ENCODE measurements at places on chromosomes 5 and 9.
A peak's percentile ranks its signal among the peaks of the same experiment; 100 is the strongest.

GRCh38 chr5:175223291-175223690 is 220.7 kb downstream of the DRD1 start:
- DNase-seq, result no peak

DNA sequence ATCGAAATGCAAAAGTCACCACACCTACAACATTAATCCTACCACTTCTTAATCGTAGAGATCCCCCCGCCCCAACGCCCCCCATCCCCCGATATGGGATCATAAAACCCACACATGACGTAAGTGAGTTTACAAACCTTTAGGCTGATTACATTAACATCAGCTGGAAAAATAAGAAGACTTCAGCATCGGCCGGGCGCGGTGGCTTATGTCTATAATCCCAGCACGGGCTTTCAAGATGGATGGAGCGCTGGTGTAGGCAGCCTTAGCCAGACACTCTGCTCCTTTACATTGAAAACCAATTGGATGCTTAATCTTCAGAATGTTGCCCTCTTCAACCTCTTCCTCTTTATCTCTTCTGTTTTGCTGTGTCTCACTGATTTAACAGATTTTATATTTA is 1376.0 kb downstream of the MAT2B start:
- DNase-seq, result no peak

GRCh38 chr5:24819841-24820240 is 175.1 kb upstream of the CDH10 start:
- no peak for DNase-seq

DNA sequence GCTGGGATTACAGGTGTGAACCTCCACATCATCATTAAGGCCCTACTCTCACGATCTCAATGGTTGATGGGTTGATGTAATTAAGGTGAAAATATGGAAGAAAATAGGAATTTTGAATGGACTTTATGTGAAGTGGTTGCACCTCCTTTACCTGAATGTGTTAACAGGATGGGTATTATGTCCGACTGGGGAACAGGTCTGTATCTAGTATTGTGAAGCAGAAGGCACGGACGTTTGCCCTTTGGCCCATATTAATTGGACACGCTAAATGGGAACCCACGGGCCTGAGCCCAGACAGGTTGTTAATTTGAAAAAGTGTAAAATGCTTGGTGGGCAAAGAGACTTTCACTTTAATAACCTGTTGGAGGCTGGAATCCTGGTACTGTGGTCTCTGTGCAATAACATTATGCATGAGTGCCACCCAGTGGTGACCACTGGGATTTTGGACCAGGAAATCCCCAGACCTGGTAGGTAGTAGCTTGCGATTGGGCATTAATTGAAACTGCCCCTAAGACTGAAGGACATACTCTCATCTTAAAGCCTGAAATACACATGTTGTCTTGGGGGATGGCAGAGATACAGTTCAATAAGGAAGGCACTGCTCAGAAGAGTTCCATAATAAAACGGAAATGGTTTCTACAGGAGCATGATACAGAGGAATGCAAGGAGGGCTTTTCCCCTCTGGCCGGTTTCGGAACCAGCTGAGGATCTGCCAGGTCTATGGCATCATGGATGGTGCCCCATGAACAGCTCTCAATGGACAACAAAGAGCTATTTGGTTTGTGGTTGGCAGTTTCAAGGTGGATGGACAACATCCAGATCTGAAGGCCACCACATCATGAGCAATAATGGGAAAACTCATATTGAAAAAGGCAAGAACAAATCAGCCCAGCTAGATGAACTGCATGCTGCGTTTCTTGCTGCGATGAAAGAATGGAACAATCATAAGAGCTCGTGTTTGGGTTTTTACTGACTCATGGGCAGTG is 26.2 kb upstream of the BICD2 start:
- peak; percentile 41 for DNase-seq

GRCh38 chr9:115717711-115718173 is 435.8 kb upstream of the PAPPA start:
- no peak for DNase-seq

- no peak for DNase-seq
Observed at GRCh38 chr9:96317335-96317980, 15.5 kb upstream of the HSD17B3 start.

GRCh38 chr5:56607551-56607950 is 207.8 kb upstream of the MAP3K1 start:
- DNase-seq, result no peak

- no peak for DNase-seq
Observed at GRCh38 chr9:127541865-127542264, 70.2 kb upstream of the STXBP1 start.

DNA sequence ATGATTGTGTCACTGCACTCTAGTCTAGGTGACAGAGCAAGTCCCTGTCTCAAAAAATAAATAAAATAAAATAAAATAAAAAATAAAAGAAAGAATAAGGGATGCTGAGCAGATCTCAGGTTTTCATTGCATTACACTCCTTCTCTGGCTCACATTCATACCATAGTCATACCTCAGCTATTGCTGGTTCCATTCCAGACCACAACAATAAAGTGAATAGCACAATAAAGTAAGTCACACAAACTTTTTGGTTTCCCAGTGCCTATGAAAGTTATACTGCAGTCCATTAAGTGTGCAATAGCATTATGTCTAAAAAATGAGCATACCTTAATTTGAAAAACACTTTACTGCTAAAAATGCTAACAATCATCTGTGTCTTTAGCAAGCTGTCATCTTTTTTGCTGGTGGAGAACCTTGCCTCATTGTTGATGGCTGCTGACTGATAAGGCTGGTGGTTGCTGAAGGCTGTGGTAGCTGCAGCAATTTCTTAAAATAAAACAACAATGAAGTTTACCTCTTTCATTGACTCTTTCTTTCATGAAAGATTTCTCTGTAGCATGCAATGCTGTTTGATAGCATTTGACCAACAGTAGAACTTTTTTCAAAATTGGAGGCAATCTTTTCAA is 415.7 kb downstream of the ZNF608 start:
- no peak for DNase-seq

- no peak for DNase-seq
Observed at GRCh38 chr5:127757576-127757975, 54.4 kb downstream of the CCDC192 start.

DNA sequence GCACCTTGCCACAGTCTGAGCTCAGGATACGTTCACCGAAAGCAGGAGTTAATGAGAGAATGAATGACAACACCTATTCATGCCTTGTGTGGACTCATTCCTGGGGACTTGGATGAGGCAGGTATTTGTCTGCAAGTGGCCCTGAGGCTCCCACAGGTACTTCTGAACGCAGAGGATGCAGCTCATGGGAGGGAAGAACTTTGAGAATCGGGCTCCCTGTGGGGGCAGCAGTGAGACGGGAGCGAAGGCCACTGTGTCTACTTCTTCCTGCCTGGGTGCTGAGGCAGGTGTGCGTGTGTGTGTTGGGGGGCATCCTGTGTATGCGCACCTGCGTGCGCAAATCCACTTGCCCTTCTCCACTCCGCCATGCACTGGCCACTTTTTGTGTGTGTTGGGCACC is 42.2 kb downstream of the PTPN3 start:
- DNase-seq, result no peak

DNA sequence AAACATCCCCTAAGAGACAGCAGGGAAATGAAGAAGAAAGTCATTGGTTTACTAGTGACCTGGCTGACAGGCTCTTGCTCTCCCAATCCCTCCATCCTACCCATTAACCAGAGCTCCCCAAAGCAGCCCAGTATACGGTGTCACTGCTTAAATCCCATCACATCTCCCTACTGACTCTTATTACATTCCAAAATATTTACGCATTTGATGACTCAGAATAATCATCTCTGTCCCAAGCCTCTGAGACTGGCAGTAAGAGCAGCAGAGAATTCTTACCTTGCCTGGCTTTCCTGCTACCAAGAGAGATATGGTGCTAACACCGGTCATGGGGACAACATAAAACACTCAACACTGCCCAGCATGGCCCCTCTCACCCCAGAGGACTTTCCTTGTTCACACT is 20.2 kb upstream of the WHRN start:
- no peak for DNase-seq

- no peak for DNase-seq
Observed at GRCh38 chr5:109250533-109251329, 159.0 kb downstream of the PJA2 start.

DNA sequence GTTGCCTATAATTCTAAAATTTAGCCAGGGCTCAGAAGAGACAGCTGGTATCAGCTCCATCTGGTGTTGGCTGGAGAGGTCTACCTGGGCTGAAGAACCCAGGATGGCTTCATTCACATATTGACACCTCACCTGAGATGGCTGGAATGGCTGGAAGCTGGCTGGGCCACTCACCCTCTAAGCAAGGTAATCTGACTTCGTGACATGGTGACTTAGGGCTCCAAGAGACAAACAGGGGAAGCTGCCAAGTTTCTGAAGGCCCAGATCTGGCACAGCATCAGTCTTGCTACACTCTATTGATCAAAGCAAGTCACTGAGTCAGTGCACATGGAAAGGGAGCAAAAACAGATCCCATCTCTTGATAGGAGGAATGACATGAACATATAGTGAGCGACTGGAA is 102.3 kb downstream of the EPB41L4A start:
- no peak for DNase-seq

DNA sequence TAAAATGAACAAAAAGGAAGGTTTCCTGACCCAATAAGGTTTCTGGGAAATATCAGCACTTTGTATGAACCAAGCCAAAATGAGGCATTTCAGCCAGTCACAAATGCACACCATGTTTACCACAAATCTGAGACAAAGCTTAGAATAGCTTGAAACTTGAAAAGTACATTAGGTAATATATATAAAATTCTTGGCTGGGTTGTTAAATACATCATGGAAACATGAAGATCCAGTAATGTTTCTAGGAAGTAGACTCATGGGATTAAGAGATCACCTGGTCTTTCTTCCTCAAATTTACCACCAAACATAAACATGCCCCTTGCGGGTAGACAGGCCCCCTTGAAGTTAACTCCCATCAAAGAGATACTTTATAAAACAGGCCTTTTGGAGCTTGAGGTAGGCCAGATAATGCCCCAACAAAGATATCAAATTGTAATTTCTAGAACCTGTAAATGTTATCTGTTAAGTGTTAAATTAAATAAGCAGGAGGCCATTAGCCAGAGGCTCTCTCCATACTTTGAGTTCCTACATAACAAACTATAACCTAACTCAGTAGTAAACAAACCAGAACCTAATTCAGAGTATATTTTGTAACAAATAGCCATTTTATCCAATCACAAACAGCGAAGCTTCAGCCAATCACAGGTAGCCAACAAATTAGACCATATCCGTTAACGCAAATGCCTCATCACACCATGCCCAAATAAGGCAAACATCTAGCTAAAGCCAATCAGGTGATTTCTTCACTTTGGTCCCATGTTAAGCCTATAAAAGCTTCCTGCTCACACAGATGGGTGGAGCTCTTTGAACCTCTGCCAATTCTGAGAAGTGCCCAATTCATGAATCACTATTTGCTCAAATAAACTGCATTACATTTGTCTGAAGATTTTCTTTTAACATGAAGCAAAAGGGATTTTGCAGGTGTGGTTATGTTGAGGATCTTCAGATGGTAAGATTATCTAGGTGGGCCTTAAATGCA is 127.9 kb upstream of the TARS1 start:
- DNase-seq, result no peak

GRCh38 chr9:5178126-5178805 is 7.2 kb downstream of the INSL6 start:
- no peak for DNase-seq

- DNase-seq, result no peak
Observed at GRCh38 chr9:134215699-134216448, 51.5 kb upstream of the RNU6ATAC start.

DNA sequence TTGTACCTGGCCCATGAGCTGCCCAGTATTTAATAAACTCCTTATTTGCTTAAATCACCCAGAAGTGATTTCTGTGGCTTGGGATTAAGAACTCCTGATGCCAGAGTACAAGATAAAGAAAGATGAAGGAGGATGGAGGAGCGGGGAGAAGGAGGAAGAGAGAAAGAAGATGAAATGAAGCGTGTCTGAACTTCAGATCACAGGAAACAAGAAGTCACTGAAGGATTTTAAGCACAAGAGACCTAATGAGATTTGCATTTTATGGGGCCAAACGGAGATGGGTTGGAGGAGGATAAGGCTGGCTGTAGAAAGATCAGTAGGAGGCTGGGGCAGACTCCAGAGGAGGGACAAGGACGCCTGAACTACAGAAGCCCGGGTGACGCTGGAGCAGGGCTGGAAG is 3.1 kb downstream of the EIF4E1B start:
- DNase-seq, result no peak

DNA sequence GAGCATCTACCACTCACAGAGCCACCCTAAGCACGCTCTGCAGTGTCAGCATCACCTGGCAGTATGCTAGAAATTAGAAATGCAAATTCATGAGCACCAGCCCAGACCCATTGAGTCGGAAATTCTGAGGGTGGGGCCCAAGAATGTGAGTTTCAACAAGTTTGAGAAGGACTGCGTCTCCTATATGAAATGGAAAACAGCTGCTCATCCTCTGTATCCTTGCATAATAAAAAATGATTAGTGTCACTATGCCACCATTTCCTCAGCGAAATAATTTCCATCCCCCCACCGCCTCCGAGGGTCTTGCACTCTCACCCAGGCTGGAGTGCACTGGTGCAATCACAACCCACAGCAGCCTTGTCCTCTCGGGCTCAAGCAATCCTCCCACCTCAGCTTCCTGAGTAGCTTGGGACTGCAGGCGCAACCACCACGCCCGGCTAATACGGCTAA is 1.3 kb upstream of the IQGAP2 start:
- no peak for DNase-seq

DNA sequence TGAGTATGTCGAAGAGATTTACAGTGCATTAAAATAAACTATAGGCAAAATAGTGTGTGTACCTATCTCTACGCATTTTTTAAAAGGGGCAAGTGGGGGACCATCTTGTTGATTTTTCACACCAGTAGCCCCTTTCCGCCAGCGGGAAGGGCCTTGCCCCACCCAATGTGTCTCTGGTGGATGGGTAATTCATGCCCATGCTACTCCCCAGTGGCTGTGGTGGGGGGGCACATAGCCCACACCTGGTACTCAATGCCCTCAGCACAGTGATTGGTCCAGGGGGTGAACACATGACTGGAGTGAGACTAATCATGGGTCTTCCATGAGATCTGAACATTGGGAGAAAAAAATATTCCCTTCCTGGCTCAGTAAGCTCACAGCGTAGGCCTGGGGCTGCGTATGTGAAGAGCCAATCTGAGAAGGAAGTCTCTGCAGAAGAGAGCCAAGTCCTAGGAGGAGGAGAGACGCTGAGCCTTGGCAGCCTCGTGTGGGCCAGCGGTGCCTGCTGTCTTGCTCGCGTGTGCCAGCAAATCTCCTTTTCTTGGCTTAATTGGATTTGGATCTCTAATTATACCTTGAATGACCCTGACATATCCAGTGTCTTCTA is 103.4 kb downstream of the ADAMTS2 start:
- DNase-seq, result no peak

DNA sequence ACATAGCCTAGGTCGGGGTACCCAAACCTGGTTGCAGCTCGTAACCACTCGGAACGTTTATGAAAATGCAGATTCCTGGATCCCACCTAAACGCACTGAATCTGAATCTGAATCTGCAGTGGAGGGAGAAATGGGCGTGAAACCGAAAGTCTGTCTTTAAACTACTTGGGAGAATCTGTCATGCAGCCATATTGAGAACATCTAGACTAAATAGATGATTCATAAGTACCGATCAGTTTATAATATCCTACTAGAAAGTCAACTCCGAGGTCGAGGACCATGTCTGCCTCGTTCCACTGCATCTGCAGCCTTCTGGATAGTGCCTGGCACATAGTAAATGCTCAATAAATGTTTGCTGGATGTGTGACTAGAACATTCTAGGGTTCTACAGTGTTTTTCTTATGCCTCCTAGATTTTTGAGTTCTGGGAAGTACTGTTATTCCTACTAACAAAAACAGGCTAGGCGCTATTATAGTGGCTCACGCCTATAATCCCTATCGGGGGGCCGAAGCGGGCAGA is 632 bp downstream of the COQ4 start:
- no peak for DNase-seq

GRCh38 chr5:143733665-143734455 is 78.1 kb upstream of the HMHB1 start:
- no peak for DNase-seq

Measured in stimulated activated CD4-positive, alpha-beta T cell treated with anti-CD3 and anti-CD28 coated beads, Interleukin-1b, Interleukin-23, amount 100 ng/mL, for 1 hour (primary cell).